ENCODE measurements at places on chromosomes 11 and 22.

- DNase-seq, result no peak
Observed at GRCh38 chr11:119706887-119707286, 22.1 kb downstream of the NECTIN1 start.

DNA sequence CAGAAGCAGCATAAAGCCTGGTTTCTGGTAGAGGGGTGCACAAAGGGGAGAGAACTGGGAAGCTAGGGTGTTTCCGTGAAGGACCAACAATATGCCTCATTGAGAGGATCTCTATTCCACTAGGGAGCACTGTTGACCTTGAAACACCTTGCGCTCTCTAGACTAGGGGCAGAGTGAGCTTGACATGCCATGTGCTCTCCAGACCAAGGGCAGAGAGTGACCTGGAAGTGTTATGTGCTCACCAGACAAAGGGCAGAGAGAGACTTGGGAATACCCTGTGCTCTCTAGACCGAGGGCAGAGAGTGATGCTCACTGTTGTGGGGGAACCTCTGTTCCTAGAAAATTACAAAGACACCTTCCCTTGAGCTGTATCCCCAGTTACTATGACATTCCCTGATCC lies 15.2 kb upstream of the EI24 start:
- DNase-seq, result no peak

DNA sequence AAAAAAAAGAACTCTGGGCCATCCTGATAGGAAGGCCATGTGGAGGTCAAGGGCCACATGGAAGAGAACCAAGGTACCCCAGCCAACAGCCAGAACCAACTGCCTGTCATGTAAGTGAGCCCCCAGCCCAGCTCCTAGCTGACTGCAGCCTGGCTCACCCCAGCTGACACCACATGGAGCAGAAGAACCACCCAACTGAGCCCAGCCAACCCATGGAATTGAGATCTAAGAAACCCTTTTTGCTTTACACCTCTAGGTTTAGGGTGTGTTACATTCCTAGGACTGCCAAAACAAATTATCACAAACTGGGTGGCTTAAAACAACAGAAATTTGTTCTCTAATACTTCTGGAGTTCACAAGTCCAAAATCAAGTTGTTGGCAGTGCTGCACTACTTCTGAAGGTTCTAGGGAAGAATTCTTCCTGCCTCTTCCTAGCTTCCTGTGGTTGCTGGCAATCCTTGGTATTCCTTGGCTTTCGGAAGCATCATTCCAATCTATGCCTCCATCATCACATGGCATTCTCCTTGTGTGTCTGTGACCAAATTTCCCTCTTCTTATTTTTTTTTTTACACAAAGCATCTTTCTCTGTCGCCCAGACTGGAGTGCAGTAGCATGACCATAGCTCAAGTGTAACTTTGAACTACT lies 4.4 kb downstream of the C11orf86 start:
- DNase-seq, result no peak

DNA sequence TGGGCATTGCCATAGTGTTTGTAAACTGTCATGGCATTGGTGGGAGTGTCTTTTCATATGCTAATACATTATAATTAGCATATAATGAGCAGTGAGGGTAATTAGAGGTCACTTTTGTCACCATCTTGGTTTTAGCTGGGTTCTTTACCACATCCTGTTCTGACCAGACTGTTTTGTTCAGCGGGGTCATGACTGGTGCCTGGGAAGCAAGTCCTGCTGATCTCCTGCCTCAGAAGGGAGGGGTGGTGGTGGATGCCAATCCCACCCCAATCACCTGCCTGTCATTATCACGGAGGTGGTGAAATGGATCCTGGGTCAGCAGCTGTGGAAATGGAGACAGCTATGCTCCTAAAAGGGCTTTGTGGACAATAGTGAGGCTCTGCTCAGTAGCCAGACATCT lies 31.2 kb downstream of the IL18 start:
- DNase-seq, result no peak

- peak; percentile 30 for DNase-seq
Observed at GRCh38 chr11:119093942-119094815, 7.5 kb downstream of the DPAGT1 start.
